ENCODE measurements at places on chromosomes 12 and 14.

- no peak for ATAC-seq
Observed at GRCh38 chr14:58848365-58848764, 210.6 kb downstream of the DACT1 start.

GRCh38 chr14:100397005-100397404 lies 73.9 kb downstream of the SLC25A47 start:
- no peak for ATAC-seq

DNA sequence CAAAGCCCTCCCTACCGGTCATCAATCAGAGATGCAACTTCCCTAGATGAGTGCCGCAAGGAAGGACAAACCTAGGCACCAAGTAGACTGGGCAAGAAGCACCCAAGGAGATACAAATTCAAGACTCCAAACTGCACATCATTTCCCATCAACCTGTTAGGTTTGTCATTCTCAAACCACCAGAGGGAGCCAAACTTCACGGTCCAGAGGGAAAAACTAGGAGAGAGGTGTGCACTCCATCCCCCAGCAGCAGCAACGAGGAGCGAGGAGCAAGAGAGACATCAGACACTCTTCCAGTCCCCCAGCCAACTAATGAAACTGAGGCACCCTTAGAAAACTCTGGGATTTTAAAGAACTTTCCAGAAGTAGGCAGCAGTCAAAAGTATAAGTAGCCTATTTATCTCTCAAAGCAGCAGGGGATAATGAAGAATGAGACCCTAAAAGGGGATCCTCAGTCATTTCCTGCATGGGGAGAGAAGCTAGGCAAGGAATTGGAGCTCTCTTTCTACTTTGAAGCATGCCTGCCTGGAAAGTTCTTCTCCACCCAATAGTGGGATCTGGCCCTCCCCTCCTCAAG lies 37.0 kb upstream of the NT5DC3 start:
- ATAC-seq: peak; percentile 70

- no peak for ATAC-seq
Observed at GRCh38 chr12:26162905-26163304, 32.5 kb upstream of the SSPN start.

DNA sequence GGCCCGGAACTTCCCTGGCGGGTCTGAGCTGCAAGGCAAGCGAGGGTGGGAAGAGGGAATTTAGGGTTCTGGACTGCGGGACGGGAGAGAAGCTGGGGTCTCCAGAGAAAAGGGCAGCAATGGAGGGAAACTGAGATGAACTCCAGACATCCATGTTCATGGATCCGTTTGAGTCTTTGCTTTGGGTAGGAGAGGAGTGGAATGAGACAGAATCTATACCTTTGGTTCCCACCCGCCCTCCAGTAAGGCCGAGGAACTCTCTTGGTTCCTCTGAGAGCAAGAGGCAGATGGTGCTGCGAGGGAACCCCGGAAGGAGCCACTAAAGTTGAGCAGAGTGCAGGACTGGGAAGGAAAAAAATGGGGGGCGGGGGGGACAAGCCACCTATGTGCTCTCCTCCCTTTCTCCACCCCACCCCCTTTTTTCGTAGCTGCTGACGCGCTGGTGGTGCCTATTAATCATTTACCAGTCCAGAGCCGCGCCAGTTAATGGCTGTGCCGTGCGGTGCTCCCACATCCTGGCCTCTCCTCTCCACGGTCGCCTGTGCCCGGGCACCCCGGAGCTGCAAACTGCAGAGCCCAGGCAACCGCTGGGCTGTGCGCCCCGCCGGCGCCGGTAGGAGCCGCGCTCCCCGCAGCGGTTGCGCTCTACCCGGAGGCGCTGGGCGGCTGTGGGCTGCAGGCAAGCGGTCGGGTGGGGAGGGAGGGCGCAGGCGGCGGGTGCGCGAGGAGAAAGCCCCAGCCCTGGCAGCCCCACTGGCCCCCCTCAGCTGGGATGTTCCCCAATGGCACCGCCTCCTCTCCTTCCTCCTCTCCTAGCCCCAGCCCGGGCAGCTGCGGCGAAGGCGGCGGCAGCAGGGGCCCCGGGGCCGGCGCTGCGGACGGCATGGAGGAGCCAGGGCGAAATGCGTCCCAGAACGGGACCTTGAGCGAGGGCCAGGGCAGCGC lies 1.2 kb downstream of the SSTR1 start:
- ATAC-seq: no peak

All from activated CD4-positive, CD25-positive, alpha-beta regulatory T cell treated with anti-CD3 and anti-CD28 coated beads, Interleukin-2, amount 50 U/mL, for 24 hours (primary cell).